Stimulated activated CD4-positive, alpha-beta T cell treated with anti-CD3 and anti-CD28 coated beads, Interleukin-4, amount 100 ng/mL, for 48 hours (primary cell): ENCODE measurements at places on chromosomes 6 and 20.

GRCh38 chr6:44120692-44121443, 6.4 kb downstream of the MRPL14 start:
- DNase-seq = no peak

DNA sequence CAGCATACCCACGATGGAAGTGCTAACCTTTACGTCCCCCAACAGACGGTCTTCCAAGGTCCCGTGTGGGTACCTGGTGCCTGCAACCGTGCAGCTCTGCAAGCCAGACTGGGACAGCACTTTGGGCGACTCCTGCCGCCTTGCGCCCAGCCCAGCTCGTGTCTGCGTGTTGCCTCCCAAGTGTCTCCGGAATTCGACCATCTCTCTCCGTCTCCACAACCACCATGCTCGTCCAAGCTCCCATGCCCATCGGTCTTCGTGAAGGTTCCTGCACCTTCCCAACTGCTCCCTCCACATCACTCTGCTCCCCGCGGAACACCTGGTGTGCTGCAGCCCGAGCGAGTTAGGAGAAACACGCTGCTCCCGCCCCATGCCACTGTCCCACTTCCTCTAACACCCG, 173.2 kb upstream of the AFDN start:
- DNase-seq = no peak

DNA sequence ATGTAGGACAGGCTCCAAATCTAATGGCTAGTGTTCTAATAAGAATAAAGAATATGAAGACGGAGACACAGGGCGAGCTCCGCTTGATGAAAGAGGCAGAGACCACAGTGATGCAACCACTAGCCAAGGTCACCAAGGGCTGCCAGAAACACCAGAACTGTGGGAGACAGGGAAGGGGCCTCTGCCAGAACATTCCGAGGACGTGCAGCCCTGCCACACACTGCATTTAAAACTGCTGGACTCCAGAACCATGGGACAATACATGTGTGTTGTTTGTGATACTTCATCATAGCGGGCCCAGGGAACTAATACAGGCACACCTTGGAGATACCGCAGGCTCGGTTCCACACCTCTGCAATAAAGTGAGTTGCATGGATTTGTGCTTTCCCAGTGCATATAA, 2.9 kb upstream of the THBS2 start:
- DNase-seq = no peak

- DNase-seq = no peak
Observed at GRCh38 chr6:136465766-136466303, 84.4 kb downstream of the MAP7 start.

DNA sequence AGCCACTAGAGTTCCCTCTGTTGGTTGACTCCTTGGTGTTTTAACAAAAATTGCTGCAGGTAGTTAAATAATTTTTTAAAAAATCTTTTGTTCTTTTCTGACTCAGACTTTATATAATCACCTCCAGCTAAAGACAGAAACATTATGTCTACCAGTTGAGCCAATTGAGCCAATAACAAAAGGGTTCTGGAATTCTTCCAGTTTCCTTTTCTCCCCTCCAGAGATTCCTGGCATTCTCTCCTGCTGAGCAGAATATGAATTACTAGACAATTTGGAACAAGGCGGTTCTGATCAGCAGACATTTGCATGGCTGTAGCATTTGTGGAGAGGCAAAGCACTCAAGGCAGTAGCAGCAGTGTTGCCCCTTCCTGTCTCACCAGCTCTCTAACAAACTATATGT, 144.0 kb upstream of the SLC35B3 start:
- no peak for DNase-seq

GRCh38 chr6:55853008-55854001, 22.1 kb downstream of the BMP5 start:
- no peak for DNase-seq

DNA sequence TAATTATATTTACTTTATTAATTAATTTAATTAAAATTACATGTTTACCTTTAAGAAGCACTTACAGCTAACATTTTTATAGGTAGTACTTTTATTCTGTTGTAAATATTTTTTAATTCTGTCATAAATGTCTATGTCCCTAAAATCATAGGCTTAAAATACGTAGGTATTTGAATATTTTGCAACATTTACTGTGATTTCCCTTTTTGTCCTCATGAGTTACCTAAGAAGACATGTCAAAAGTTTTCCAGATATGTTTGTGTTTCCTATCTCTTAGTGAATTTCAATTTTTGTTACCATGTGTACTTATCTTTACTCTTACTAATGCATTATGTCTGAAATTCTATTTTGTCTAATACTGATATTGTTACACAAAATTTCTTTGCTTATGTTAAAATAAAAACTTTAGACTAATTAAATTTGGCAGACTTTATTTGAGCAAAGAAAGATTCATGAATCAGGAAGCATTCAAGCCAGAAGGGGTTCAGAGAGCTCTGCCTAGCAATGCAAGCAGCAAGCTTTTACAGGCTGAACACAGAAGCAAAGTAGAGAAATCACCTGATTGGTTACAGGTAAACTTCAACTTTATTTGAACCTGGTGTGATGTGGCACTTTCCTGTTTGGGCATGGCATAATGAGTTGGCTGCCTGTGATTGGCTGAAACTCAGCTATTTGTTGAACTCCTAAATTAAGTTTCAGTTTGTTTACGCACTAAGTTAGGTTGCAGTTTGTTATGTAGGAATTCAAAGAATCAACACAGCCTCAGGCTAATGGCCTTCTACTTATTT, 123.2 kb upstream of the TMEM170B start:
- DNase-seq = no peak

DNA sequence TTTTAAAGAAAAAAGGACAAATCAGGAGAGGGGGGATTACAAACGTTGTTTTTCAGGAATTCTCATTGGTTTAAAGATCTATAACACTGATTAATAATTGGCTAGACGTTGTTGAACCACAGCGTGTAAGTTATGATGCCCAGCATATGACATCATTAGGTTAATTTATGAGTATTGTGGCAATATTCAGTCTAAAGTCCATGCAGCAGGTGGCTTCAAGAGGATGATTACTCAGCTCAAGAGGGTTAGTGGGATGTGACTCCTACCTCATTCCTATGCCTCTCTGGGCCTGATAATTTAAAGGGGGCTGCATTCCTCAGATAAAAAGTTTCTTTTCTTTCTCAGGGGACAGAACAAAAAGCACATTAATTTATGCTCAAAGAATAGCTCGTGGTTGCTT, 1309.0 kb downstream of the EPHA7 start:
- DNase-seq = no peak

DNA sequence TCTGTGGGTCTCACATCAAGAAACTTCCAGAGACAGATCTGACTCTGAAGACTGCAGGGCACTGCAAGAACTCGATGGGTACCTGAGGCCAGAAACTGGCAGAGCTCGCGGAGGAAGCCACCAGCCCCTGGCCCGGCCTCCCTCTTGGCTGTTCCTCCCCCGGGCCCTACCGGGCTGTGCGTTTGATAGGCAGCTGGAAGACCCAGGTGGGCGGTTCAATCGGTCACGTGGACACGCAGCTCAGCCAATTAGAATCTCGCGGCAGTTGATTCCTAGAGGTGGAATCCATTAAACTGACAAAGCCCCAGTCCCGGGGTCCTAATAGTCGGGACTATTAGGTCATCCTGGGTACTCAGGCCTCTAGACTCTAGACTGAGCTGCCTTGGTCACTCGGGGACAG, 154.2 kb upstream of the PROKR2 start:
- DNase-seq = no peak

DNA sequence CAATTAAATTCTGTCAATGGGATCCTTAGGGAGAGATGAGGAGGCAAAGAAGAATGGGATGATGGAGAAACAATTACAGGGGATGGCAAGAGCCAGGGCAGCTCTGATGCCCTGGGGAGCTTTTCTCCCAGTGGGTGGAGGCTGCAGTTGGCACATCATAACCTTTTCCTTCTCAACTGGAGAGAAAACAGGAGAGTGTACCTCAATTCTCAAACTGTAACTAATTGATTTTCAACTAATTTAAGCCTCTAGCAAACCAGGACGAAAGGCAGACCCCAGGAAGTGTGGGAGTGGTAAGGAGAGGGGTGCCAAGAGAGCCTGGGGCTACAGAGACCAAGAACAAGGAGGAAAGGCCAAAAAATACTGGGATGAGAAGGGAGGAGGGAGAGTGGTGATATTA, 5.7 kb downstream of the BMP5 start:
- DNase-seq = no peak

DNA sequence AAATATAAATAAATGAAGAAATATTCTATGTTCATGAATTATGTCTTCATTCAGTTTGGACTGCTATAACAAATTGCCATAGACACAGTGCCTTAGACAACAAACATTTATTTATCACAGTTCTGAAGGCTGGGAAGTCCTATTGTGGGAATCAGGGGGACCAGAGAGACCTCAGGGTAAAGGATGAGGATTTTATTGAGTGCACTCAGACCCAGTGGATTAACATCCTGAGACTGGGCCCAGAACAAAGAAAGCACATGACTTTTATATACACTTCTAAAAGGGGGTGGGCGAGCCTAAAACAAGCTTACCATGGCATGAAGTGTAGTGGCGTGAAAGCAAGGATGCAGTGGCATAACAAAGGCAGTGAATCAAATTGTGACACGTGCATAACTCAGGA, 26.9 kb upstream of the CBLN4 start:
- DNase-seq = no peak

GRCh38 chr6:100851819-100852218, 29.3 kb downstream of the ASCC3 start:
- no peak for DNase-seq
